ENCODE measurements at places on chromosomes 7 and 10. TPM values are rescaled to one million over a fixed set of nuclear protein-coding genes. Genes with fewer than 3 reads are reported as not detected.

- no peak for DNase-seq
Observed at GRCh38 chr10:132977807-132978206, 35.4 kb upstream of the CFAP46 start.

DNA sequence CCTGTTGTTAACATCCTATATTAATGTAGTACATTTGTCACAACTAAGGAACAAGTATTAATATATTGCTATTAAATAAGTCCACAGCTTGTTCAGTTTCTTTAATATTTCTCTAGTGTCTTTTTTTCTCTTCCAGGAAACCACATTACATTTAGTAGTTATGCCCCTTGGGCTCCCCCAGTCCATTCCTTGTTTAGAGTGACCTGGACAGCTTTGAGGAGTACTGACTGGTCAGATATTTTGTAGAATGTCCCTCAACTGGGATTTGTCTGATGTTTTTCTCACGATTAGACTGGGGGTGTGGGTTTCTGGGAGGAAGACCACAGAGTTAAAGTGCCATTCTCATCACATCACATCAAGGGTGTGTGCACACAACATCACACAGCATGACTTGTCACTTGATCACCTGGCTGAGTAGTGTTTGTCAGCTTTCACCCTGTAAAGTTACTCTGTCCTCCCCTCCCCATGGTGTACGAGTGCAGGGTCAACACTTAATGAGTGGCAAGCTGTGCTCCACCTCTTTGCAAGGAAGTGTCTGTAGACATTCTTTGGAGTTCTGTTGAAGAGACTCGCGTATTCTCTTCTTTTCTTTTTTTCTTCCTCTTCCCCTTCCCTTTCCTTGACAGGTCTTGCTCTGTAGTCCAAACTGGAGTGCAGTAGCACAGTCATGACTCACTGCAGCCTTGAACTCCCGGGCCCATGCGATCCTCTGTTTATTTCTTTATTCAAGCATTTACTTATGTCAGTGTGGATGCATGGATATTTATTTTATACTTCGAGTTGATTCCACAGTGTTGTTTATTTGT, 10.2 kb downstream of the LMTK2 start:
- no peak for DNase-seq

DNA sequence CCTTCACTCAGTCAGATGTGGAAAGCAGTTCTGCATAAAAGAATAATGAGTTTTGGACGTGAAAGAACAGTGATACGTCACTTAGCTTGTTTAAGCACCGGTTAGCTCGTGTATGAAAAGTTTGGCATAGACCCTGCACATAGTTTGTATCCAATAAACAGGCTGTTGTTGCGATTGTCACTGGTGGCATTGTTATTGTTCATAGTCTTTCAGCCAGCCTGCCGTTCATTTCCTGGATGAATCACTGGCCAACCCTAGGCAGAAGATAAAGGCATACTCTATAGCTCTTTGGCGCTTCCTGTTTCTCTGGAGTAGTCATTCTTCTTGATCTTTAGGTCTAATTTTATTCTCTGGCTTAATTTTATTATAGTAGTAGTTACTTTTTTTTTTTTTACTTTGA, 57.8 kb upstream of the ANKRD30A start:
- DNase-seq = no peak

DNA sequence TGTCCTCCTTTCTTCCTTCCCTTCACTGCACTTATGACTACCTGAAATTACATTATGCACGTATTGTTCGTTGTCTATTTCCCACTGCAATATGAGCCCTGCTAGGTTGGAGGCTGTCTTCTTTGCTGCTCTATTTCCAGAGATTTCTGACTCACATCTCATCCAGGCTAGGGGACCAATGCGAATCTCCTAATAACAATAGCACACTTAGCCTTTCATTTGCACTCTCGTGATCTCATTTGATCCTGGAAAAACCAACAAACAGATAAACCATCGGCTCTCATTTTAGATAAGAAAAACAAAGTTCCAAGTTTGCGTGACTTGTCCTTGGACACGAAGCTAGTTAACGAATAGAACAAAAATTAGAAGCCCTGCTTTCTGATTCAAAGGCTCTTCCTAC, 1.4 kb downstream of the ZNF438 start:
- DNase-seq = no peak

The CNPY1 gene
- total RNA-seq = not detected

Data from HCT116 (cell line).